Heart right ventricle (tissue), 16 donors: ENCODE measurements at places on chromosomes 11 and 22. TPM values are rescaled to one million over a fixed set of nuclear protein-coding genes. Genes with fewer than 3 reads are reported as not detected.

DNA sequence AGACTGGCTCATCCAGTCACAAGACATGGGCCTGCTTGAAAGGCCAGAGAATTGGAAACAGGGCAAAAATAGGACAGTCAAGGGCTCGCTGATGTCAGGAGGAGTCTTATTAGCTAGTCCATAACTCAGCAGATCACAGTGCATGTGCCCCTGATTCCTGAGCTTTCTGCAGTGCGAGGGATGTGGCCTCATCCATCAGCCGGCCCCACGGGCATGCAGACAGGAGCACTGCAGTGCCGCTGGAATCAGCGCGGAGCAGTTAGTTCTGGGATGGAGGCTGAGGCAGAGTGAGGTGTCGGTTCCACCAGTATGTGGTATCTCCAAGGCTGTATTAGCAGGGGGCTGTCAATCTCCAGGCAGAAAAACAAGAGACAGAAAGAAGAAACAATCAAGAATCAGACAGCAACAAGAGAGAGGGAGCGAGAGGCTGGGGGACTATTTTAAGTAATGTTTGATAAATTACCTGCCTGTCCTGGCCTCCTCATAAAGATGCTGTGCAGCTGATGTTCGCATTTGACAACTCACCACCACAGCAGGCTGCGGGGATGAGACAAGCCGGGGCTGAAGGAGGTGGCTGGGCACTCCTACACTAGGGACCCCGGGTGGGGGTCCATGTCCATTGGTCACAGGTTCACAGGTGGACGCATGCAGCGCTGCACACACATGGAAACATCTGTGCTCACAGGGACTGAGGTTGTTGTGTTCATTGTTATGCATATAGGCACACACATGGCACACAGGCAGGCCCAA, 167.2 kb downstream of the TRIM29 start:
- H3K4me3 ChIP-seq: no peak overlapping the region
- H3K4me1 ChIP-seq: peaks cover 18% of the 10 kb centered on the region
- no peaks in the 10 kb centered on the region for H3K27me3 ChIP-seq

The EHF gene
- total RNA-seq: 0.65 TPM

DNA sequence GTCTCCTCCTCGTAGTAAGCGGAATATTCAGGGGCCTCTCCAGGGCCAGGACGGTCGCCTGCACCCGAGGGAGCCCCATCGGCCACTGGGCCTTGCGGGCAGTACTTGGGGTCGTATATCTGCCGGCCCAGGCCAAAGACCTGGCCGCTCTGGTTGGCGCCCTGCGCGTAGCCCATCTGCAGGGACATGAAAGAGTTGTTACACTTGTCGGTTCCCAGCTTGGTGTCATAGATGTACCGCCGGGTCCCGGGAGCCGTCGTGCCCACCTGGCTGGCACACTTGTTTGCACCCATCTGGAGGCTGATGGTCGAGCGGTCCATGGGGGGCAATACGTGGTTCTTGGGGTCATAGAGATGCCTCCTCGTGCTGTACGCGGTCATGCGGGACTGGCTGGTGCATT, 19.4 kb upstream of the SPATA19 start:
- H3K36me3 ChIP-seq: no peaks in the 10 kb centered on the region
- H3K4me1 ChIP-seq: no peaks in the 10 kb centered on the region
- no peak for DNase-seq

GRCh38 chr11:2982214-2982613, 9.9 kb downstream of the NAP1L4 start:
- H3K36me3 ChIP-seq: peaks cover 12% of the 10 kb centered on the region
- H3K27me3 ChIP-seq: no peaks in the 10 kb centered on the region
- no peak overlapping the region for H3K27ac ChIP-seq
- DNase-seq: no peak
- peaks cover 16% of the 10 kb centered on the region for H3K4me1 ChIP-seq

The VPS26B gene
- total RNA-seq: 33.9 TPM

GRCh38 chr11:70860888-70861287, 391.5 kb downstream of the SHANK2 start:
- DNase-seq: no peak
- H3K36me3 ChIP-seq: no peaks in the 10 kb centered on the region
- no peaks in the 10 kb centered on the region for H3K4me1 ChIP-seq

The CENPM gene
- total RNA-seq: 0.35 TPM

DNA sequence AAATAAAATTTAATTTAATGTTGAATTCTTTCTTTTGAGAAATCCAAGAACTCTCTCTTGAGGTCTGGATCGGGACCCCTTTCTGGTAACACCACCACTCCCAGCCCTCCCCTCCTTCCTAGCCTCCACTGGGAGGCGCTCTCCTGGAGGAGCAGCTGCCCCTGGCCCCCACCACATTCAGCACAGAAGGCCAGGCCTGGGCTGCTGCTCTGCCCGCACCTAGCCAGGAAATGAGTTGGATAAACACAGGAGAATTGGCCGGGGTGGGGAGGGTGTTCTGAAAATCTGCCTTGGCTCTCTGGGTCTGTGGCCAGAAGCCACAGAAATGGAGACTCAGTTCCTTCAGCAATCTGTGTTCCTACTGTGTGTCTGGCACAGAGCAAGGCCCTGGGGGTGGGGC, 31.2 kb downstream of the C22orf42 start:
- no peaks in the 10 kb centered on the region for H3K36me3 ChIP-seq
- no peak overlapping the region for H3K27ac ChIP-seq
- H3K27me3 ChIP-seq: no peaks in the 10 kb centered on the region
- no peak overlapping the region for H3K4me3 ChIP-seq
- H3K4me1 ChIP-seq: no peaks in the 10 kb centered on the region

DNA sequence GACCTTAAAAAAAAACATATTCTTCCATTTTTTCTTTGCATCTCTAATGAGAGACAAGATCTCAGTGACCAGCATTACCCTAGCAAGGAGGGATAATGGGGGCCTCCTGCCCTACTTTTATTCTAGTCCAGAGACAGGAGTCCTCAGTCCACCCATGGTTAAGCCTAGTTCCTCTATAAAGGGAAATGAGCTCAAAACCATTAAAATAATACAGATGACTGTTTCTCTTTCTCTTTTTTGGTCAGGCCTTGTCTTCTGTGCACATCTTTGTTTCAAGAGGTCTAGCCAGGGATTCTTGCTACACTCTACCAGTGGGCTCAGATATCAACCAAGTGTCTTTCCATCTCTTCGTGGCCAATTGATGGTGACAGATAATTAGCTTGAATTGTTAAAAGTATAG, 73.1 kb downstream of the MPPED2 start:
- DNase-seq: no peak
- no peak overlapping the region for H3K4me3 ChIP-seq
- H3K4me1 ChIP-seq: no peaks in the 10 kb centered on the region
- H3K27me3 ChIP-seq: no peaks in the 10 kb centered on the region
- H3K27ac ChIP-seq: no peak overlapping the region

GRCh38 chr11:134017511-134018430, 51.1 kb upstream of the JAM3 start:
- H3K36me3 ChIP-seq: no peaks in the 10 kb centered on the region
- H3K27ac ChIP-seq: no peak overlapping the region
- no peaks in the 10 kb centered on the region for H3K4me1 ChIP-seq
- H3K27me3 ChIP-seq: no peaks in the 10 kb centered on the region
- no peak for DNase-seq
- H3K4me3 ChIP-seq: no peak overlapping the region

DNA sequence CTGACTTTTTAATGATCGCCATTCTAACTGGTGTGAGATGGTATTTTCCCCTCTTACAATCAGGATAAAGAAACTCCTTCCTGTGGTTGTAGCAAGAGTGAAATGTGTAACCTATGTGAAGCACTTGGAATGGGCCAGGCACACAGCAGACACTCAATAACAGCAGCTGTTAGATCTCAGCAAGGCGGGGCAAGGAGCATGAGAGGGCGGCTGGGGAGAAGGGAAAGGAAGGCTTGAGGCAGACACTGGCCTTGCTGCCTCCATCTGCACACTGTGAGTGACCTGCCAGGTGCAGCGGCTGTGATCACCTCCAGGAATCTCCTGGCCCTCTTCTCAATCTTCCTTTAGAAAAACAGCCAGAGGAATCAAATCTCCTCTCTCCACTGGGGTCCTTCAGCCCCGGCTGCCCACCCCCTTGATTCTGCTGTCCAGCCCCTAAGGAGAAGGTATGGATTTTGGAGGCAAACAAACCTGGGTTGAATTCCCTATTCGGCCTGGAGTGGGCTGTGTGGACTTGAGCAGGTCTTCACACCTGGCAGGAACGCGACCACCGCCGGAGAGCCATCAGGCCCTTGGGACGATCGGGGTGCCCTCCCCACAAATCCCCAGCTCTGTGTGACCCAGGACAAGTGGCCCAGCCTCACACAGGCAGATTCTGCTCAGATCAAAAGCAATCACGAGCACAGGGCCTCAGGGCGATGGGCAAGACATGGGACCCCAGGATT, 49.0 kb downstream of the RPUSD4 start:
- H3K27me3 ChIP-seq: no peaks in the 10 kb centered on the region
- no peaks in the 10 kb centered on the region for H3K4me1 ChIP-seq
- no peak overlapping the region for H3K4me3 ChIP-seq
- H3K27ac ChIP-seq: no peak overlapping the region
- H3K36me3 ChIP-seq: no peaks in the 10 kb centered on the region

The NDUFS8 gene
- 377 TPM for total RNA-seq

The BRSK2 gene
- total RNA-seq: 0.72 TPM

GRCh38 chr11:59221441-59221840, 8.7 kb upstream of the MPEG1 start:
- no peaks in the 10 kb centered on the region for H3K27me3 ChIP-seq
- no peak overlapping the region for H3K27ac ChIP-seq
- no peak overlapping the region for H3K4me3 ChIP-seq
- peaks cover 2% of the 10 kb centered on the region for H3K4me1 ChIP-seq
- H3K36me3 ChIP-seq: no peaks in the 10 kb centered on the region

- no peak for DNase-seq
- no peak overlapping the region for H3K4me3 ChIP-seq
- peaks cover 68% of the 10 kb centered on the region for H3K36me3 ChIP-seq
- no peak overlapping the region for H3K27ac ChIP-seq
Measured at GRCh38 chr22:49785841-49786471, 41.7 kb downstream of the BRD1 start.

- no peaks in the 10 kb centered on the region for H3K36me3 ChIP-seq
- H3K27ac ChIP-seq: no peak overlapping the region
- no peaks in the 10 kb centered on the region for H3K27me3 ChIP-seq
- no peak overlapping the region for H3K4me3 ChIP-seq
- no peaks in the 10 kb centered on the region for H3K4me1 ChIP-seq
Measured at GRCh38 chr11:73493956-73494598, 103.8 kb downstream of the FAM168A start.

- H3K27ac ChIP-seq: peak overlapping the region; percentile 22
- H3K4me3 ChIP-seq: no peak overlapping the region
- H3K4me1 ChIP-seq: peaks cover 53% of the 10 kb centered on the region
- no peaks in the 10 kb centered on the region for H3K36me3 ChIP-seq
- H3K27me3 ChIP-seq: no peaks in the 10 kb centered on the region
- peak; percentile 66 for DNase-seq
Measured at GRCh38 chr11:117814766-117815261, 9.7 kb downstream of the FXYD2 start.

GRCh38 chr11:122604621-122605020, 50.9 kb upstream of the UBASH3B start:
- H3K27ac ChIP-seq: no peak overlapping the region
- H3K4me3 ChIP-seq: no peak overlapping the region
- no peaks in the 10 kb centered on the region for H3K27me3 ChIP-seq
- H3K4me1 ChIP-seq: no peaks in the 10 kb centered on the region
- H3K36me3 ChIP-seq: no peaks in the 10 kb centered on the region

GRCh38 chr11:78649361-78650215, 74.9 kb upstream of the NARS2 start:
- H3K4me3 ChIP-seq: no peak overlapping the region
- no peak for DNase-seq
- H3K27ac ChIP-seq: no peak overlapping the region
- H3K27me3 ChIP-seq: peaks cover 1% of the 10 kb centered on the region
- H3K36me3 ChIP-seq: no peaks in the 10 kb centered on the region

The FGF4 gene
- total RNA-seq: not detected

DNA sequence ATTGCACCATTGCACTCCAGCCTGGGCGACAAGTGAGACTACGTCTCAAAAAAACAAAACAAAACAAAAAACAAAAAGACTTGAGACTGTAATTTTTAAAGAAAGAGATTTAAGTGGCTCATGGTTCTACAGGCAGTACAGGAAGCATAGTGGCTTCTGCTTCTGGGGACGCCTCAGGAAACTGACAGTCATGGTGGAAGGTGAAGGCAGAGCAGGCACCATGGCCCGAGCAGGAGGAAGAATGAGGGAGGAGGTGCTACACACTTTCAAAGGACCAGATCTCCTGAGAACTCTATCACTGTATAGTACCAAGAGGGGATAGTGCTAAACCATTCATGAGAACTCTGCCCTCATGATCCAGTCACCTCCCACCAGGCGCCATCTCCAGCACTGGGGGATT, 52.0 kb downstream of the CBL start:
- DNase-seq: no peak
- H3K36me3 ChIP-seq: no peaks in the 10 kb centered on the region
- no peak overlapping the region for H3K27ac ChIP-seq

GRCh38 chr11:116793772-116794097, 2.1 kb upstream of the APOA5 start:
- no peak overlapping the region for H3K27ac ChIP-seq
- no peaks in the 10 kb centered on the region for H3K27me3 ChIP-seq
- no peak overlapping the region for H3K4me3 ChIP-seq

DNA sequence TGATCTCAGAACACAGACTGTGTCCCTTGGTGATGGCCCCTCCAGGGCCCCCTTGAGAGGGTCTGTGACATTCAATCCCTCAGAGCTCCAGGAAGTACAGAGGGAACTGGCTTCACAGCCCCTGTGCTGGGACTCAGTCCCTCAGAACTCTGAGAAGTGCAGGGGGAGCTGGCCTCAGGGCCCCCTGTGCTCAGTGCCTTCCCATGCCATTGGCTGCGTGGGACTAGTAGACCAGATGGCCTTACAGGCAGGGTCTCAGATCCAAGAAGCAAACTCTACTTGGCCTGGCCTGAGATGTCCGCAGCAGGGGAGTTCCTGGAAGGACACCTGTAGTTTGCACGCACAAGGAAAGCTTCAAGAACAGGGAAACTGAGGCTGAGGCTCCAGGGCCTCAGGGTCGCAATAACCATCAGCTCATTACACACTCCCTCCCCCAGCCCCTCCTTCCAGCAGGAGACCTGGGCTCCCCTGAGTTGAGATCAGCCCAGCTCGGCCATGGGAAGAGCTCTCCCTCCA, 138.4 kb downstream of the BRD1 start:
- H3K27me3 ChIP-seq: peaks cover 44% of the 10 kb centered on the region
- no peaks in the 10 kb centered on the region for H3K4me1 ChIP-seq
- H3K27ac ChIP-seq: no peak overlapping the region

The ROM1 gene
- 0.81 TPM for total RNA-seq

GRCh38 chr11:101477926-101478325, 105.9 kb downstream of the TRPC6 start:
- H3K4me3 ChIP-seq: no peak overlapping the region
- H3K27me3 ChIP-seq: no peaks in the 10 kb centered on the region
- H3K36me3 ChIP-seq: no peaks in the 10 kb centered on the region
- no peaks in the 10 kb centered on the region for H3K4me1 ChIP-seq

The SPDYC gene
- total RNA-seq: not detected

GRCh38 chr11:47987310-47987709, 7.0 kb downstream of the PTPRJ start:
- H3K4me3 ChIP-seq: no peak overlapping the region
- no peak for DNase-seq
- H3K4me1 ChIP-seq: peaks cover 44% of the 10 kb centered on the region
- H3K27ac ChIP-seq: peak overlapping the region; percentile 46
- H3K27me3 ChIP-seq: no peaks in the 10 kb centered on the region
